Esophagus squamous epithelium (tissue), 5 donors: ENCODE measurements at places on chromosomes 2 and 18. TPM values are rescaled to one million over a fixed set of nuclear protein-coding genes. Genes with fewer than 3 reads are reported as not detected.

Gene METAP1D
- total RNA-seq: 5.5 TPM

DNA sequence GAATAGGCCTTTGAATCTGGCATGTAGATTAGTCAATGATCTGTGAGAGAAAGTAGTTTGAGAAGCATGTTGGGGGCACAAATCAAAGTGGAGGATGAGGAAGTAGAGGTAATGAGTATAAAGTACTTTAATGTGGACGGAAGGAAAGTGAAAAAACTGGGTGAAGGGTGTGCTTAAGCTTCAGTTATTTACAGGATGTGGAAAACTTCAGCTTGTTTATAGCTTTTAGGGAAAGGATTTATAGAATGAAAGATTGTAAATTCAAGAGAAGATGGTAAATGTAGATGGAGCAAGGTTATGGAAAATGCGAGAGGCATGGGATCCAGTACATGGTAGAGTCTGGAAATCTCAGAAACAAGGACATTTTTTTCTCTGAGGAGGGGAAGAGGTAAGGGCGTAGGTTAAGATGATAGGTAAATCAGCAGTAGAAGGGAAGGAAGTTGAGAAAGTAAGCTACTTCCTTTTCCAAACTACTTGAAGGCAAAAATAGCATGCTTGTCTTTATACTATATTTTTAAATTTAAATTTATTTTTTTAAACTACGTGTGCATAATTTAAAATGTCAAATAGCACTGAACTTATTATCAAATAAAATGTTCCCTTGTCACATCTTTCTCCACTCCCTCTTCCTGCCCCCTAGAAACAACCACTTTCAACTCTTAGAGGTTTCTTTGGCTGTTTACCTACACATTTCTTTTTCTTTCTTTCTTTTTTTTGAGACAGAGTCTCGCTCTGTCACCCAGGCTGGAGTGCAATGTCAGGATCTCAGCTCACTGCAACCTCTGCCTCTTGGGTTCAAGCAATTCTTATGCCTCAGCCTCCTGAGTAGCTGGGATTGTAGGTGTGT, 8.5 kb downstream of the FAM117B start:
- DNase-seq: no peak

DNA sequence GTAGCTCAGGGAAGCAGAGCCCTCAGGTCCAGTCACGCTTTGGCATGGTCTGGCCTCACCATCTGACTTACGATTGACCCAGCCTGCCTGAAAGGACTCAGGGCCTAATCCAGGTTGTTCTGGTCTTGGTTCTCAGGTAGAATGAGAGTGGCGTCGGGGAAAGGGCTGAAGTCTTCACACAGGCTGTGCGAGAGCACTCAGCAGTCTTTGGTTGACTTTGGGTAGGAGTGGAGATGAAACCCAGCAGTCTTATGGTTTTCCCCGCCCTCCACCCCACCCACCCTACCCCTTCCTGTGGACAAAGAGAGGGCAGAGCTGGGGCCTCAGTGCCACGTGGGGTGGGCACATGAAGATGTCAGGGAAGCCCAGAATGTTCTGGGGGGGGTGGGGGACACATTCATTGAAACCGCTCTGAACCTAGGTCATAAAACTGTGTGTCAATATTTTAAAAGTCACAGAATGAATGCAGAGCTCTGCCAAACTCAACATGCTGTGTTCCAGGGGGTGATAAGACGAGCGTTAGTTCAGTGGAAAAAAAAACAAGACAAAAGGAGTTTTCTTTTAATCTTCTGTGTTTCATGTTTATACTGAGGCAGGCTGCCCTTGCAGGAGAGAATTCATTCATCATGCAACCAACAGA, 58.6 kb upstream of the ALPP start:
- no peak for DNase-seq

- no peak for DNase-seq
These were observed 36.5 kb upstream of the REG3G start for GRCh38 chr2:78989051-78989450.

GRCh38 chr2:176643646-176644045, 374.4 kb downstream of the MTX2 start:
- no peak for DNase-seq

DNA sequence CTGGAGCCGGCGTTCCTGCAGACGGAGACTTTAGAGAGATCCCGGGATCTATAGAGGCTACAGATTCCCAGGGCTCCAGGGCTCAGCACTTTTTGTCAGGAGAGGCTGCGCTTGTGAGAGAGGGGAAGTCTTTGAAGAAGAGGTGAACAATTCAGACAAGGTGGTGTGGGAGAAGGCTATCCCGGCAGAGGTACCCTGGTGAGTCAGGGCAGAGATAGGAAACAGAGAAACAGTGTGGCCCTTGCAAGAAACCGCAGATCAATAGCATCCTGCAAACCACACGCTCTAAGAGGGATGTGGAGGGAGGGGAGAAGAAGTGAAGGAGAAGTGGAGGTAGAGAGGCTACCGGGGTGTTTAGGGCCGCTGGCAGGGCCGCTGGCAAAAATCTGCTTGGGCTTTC, 160.5 kb upstream of the APCDD1 start:
- DNase-seq: no peak

Gene MAIP1
- total RNA-seq: 23.8 TPM

DNA sequence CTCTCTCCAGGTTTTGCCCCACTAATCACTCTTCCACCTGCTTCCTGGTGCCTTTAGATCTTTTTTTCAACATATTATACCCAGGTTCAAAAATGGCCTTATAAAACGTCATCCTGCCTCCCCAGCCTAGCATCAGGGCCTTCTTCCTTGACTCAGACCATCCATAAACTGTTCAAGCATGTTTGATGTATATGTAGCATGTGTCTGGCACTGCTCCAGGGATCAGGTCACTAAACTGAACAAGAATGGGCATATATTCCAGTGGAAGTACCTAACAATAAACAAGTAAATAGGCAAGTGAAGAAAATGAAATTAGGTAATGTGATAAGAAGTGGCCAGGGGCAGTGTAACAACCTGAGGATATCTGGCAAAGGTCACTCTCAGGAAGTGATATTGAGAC, 141.2 kb downstream of the TRIB2 start:
- no peak for DNase-seq

Gene GKN1
- not detected for total RNA-seq
